HFFc6 (cell line): ENCODE measurements at places on chromosomes 1 and 21. TPM values are rescaled to one million over a fixed set of nuclear protein-coding genes. Genes with fewer than 3 reads are reported as not detected.

Gene ERVH48-1
- total RNA-seq: not detected in 2 replicates

Gene NHLH1
- total RNA-seq: 0.08 to 0.11 TPM in 2 of 3 replicates, not detected in the other

DNA sequence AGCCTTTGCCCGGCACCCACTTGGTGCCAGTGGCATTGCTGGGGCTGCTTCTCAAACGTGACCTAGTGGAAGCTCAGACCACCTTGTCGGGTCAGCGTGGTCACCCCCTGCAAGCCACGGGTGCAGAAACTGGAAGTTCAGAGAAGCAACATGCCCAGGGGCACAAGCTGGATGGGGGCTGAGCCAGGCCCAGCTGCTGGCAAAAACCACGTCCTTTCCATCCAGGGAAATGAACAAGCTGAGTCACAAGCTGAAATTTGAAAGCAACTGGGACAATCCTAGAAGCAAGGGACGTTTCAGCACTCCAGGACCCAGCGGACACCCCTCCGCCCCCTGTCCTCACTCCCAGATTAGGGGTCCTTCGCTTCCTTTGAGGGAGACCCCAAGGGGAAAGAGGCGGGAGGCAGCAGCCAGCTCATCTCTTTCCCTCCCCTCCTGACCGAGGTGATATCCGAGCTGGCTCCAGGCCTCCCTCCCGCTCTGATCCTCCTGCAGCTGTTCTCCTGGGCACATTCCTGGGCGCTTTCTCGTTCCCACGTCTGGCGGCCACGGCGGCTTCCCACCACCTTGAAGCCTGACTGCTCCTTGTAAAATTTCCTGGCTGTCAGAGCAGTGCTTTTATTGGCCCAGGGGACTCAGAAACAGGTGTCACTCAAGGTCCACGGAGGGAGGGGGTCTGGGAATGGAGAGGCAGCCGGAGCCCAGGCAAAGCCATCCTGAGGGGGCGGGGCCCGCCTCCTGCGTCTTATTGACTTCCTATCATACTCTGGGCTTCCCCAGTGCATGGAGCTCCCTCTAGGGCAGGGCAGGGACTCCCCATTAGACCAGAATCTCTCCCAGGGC lies 62.8 kb downstream of the PAX7 start:
- H3K36me3 ChIP-seq: no peaks in the 10 kb centered on the region
- peaks cover 19% of the 10 kb centered on the region for H3K27me3 ChIP-seq
- H3K27ac ChIP-seq: no peak overlapping the region
- no peak overlapping the region for H3K4me3 ChIP-seq

DNA sequence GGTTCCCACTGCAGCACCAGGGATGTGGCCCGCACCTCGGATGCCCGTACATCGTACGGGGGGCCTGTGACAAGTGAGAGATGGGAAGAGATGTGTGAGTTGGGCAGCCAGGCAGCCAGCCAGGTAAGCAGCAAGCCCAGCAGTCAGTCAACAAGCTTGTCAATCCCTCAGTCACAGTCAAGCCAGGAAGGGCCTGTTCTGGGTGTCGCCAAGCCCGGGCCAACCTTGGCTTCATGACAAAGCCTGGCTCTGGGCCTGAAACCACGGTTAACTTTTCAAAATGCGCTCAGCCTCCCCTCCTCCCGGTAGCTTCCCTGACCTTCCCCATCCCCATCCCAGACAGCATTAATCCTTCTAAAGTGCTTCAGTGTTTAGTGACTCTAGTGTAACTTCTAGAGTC lies 31.8 kb downstream of the MYOM3 start:
- H3K27me3 ChIP-seq: peaks cover 48% of the 10 kb centered on the region
- H3K36me3 ChIP-seq: no peaks in the 10 kb centered on the region
- H3K27ac ChIP-seq: no peak overlapping the region
- H3K4me1 ChIP-seq: no peaks in the 10 kb centered on the region
- DNase-seq: no peak

GRCh38 chr1:186236921-186237320 lies 138.1 kb downstream of the TPR start:
- H3K36me3 ChIP-seq: no peaks in the 10 kb centered on the region
- peaks cover 43% of the 10 kb centered on the region for H3K4me1 ChIP-seq
- H3K27ac ChIP-seq: peak overlapping the region; percentile 59
- H3K27me3 ChIP-seq: no peaks in the 10 kb centered on the region
- H3K4me3 ChIP-seq: peak overlapping the region; percentile 8
